ENCODE measurements at places on chromosomes 7 and 10.
A peak's percentile ranks its signal among the peaks of the same experiment; 100 is the strongest.

GRCh38 chr10:58330431-58330830, 4.4 kb upstream of the UBE2D1 start:
- DNase-seq: no peak

GRCh38 chr10:58618158-58618676, 105.5 kb downstream of the BICC1 start:
- DNase-seq: no peak

DNA sequence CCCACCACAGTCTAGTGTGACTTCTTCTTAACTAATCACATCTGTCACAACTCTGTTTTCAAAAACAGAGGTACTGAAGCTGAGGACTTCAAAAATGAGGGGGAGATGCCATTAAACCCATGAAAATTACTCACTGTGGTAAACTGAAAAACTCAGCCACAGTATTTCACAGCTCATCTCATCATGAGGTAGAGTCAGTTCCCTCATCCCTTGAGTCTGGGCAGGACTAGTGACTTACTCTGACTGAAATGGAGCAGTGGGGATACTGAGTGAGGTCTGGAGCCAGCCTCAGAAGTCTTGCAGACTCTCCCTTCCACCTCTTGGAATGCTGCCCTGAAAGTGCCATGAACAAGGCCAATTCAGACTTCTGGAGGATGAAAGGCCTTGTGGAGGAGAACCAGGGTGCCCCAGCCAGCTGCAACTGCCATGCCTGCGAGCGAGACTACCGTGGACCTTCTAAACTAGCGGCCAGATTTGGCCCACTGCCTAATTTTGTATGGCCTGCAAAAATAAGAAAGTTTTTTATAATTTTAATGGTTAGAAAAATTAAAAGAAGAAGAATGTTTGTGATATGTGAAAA, 24.7 kb upstream of the ANKRD1 start:
- DNase-seq: no peak

DNA sequence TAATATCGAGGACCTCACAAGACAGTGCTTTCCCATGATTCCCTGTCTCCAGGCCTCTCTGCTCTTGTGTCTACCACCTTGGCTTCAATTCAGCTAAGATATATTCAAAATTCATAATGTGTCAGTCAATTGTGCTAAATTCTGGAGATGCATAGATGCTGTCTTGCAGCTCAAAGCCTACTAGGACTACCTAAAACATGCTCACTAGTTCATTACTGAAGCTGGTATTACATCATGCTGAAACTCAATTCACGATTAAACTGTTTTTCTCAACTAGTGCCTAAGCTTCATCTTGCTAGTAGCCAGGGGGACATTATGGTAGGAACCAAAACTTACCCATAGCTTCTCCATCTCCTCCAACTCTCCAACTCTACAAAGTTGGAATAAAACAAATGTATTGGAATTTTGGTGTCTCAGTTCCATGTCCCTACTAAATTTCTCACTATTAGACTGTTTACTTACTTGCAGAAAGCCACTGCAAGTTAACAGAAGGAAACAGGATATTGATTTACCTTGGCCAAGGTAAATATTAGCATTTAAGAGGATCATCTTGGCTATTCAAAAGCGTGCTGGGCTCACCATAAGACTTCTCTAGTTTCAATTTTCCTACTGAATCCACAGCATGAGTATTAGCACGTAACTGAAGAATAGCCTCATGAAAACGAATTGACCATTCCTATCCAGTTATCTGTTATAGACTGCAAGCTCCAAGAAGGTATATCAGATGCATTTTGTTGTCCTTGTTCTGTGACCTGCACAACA, 53.6 kb downstream of the CREB3L2 start:
- DNase-seq: no peak

- DNase-seq: no peak
Observed at GRCh38 chr10:48517911-48518811, 86.7 kb downstream of the ARHGAP22 start.

- no peak for DNase-seq
Observed at GRCh38 chr10:30502266-30503060, 68.5 kb downstream of the MAP3K8 start.

- DNase-seq: no peak
Observed at GRCh38 chr7:114924038-114924712, 2.3 kb downstream of the MDFIC start.

DNA sequence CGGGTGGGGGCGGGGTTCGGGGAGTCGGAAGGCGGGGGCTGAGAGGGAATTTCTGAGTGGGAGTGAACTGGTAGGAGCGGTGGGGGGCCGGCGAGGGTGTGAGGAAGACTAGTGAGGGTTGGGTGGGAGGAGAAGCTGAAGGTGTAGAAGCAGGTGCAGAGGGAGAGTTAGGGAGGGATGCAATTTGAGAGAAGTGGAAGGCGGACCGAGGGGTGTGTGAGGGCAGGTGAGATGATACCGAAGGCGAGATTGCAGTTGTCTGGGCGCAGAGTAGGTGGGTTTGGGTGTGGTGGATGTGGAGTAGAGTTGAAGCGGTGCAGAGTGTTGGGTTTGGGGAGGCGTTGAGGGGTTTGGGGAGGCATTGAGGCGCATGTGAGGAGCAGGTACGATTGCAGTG, 643 bp downstream of the KAT6B start:
- no peak for DNase-seq

GRCh38 chr7:42097752-42098151, 139.3 kb downstream of the GLI3 start:
- DNase-seq: no peak

DNA sequence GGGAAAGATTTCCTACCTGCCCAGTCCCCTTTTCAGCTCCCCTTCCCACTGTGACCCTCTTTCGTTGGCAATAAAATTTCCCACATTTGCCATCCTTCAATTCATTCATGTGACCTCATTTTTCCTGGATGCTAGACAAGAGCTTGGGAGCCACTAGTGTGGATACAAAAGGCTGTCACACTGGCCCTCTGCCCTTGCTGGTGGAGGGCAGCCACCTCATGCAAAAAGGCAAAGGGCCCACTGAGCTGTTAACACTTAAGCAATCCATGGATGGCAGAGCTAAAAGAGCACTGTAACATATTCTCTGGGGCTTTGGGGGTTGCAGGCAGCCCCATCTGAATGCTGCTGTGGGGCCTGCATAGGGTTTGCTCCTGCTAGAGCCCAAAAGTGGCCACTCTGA, 315.1 kb downstream of the NEBL start:
- no peak for DNase-seq

DNA sequence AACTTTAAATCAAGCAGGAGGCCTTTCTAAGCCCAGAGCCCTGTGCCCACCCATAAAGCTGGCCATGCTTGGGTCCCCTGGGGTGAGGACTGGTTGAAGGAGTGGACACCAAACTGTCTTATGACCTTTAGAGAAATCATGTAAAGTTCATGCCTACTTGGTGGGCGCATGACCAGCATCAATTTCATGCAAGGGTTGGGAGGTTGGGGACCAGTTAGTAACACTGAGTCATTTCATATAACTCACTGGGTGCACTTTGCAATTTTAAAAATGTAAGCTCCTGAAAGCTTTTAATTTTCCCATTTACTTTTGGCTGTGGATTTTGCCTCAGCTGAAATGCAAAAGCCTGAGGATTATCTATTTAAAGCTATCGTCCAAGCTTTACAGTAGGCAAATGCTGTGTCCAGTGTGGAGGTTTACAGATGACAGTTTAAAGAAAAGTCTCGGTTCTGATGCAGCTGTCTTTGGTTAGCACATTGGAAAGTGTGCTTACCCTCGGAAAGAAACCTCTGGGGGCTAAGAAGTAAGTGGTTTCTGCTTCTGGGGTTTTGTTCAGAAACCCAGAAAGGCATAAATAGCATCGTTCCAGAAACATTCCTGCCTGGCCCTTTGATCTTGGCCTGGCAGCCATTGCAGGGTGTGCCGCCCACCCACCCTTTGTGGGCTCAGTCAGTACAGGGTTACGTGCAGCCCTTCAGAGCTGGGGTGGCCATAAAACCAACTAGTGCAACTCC, 48.8 kb upstream of the CHST15 start:
- DNase-seq: no peak

DNA sequence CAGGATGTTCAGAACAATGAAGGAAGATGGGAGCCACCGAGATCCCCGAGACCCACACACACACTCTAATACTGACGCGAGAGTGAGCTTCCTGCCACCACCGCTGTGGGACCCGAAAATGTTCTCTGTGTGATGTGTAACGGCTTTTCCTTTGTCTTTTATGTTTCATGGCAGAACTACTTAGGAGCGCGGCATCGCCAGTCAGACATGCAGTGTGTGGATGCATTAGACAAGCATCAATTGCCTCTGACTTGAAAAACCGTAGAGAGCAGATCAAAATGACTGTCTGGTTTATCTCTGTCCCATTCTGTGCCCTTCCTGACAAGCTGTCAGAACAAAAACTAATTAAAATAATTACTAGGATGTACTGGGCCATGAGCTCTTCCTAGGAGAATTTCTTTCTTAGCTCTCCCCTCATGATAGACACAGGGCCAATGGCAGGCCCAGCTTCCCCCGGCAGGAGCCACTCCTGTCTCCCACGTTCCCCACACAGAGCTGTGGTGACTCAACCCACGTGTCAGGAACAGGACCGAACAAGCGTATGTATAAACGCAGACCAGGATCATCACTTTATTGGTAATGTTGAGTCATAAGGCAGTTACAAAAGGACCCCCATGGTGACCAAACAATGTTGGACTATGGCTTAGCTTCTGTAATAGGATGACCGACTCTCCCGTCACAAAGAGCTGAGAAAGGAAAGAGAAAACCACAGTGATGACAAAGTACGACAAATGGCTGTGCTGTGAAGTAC, 705.0 kb downstream of the PARD3 start:
- DNase-seq: no peak

DNA sequence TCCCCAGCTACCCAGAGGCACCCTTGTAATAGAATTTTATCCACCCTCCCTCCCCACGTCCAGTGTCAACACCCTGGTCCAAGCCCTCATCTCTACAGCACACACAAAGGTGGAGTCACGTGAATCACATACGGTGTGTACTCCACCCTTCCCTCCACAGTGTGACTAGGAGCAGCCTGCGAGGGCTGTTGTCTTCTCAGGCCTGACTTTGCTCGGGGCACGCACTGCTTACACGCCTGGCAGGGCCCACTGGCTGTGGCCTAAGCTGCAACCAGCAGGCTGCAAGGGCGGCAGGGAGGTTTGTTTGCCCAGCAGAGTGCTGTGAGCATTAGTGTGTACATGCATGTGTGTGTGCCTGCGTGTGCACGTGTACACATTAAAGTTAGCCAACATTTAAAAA, 93.7 kb downstream of the COBL start:
- DNase-seq: no peak

DNA sequence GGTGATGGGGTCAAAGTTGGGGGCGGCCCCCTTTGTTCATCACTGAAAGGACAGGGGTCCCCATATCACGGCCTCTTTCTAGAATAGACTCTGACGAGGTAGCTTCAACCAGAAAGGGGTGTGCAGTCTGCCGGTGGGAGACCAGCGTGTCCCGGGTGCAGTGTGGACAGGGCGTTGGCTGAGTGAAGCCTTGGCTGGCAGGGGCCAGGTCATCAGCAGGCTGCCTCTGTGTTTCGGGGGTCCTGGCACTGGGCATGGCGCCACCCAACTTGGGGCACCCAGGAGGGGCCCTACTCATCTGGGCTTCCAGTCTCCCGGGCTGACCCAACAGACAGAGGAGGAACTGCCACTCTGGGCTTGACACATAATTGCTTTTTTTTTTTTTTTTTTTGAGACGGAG, 3.5 kb upstream of the AMZ1 start:
- no peak for DNase-seq

GRCh38 chr7:27734583-27734982, 5.4 kb upstream of the TAX1BP1 start:
- DNase-seq: no peak

- DNase-seq: no peak
Observed at GRCh38 chr10:29533696-29534285, 101.0 kb downstream of the SVIL start.

- no peak for DNase-seq
Observed at GRCh38 chr10:61175316-61175715, 231.3 kb upstream of the RHOBTB1 start.

GRCh38 chr7:150451097-150451793, 815 bp downstream of the GIMAP8 start:
- peak; percentile 20 for DNase-seq

DNA sequence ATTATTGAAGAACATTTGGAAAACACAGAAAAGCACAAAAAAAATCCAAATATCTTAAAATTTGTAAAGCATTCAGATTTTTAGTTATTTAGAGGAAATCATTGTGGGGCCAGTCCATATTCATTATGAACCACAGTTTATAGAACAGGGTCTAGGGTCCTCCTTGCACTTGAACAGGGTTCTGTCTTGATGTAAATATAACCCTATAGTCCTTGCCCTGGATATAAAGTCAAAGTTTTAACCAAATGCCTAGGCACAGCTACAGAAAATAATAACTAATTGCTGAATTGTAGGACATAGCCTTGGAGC, 25.6 kb downstream of the CASP7 start:
- DNase-seq: no peak

- peak; percentile 77 for DNase-seq
Observed at GRCh38 chr7:116258734-116259133, 48.4 kb downstream of the TES start.

DNA sequence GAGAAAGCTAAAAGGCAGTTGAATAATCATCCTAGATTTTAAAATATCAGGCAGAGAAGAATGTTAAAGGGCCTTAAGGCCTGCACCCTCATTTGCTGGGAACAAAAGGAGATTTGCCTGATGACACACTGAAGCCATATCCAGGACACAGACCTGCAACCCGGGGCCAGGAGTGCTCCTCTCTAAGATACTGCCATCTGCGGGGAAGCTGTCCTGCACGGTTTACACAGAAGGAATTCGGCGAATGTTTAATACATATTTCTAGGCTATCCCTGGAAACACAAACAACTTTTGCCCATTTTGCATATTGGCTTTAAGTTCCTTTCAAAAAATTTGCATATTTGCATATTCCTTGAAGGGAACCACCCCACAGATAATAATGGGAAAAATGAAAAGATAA, 52.3 kb downstream of the DYNC1I1 start:
- no peak for DNase-seq

DNA sequence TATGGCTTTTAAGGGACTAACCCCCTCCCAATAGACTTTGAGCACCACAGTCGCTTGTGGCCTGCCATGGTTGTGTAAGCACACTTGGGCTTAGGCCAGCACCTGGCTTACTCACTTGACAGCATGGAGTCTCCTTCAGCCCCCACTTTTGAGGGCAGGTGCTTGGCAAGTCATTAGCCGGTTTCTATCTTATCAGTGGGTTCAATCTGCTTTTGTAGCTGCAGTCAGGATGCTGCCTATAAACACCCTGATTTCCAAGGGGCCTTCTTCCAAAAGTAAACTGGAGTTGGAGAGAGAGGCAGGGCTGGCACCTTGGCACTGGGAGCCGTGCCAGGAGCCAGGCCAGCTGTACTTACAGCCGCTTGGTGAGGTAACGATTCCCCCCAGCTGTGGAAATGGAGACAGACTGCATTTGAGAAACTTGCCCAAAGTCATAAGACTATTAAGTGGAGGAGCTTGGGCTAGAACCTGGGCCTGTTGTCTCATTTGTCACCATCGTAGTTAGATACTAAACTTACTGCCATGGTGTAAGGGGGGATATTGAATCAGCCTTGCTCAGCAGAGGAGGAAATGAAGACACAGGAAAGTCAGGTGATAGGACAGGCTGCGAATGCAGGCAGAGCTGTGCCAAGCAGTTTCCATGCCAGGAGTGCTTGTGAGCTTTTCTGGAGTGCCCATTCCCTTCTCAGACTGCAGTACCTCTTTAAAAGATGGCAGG, 92.2 kb upstream of the EFCAB10 start:
- DNase-seq: no peak

Data from hippocampal formation (tissue), 2 donors.